Stimulated activated CD8-positive, alpha-beta memory T cell treated with anti-CD3 and anti-CD28 coated beads, Interleukin-7, amount 100 ng/mL, for 1 hour (primary cell): ENCODE measurements at places on chromosomes 4 and X.

DNA sequence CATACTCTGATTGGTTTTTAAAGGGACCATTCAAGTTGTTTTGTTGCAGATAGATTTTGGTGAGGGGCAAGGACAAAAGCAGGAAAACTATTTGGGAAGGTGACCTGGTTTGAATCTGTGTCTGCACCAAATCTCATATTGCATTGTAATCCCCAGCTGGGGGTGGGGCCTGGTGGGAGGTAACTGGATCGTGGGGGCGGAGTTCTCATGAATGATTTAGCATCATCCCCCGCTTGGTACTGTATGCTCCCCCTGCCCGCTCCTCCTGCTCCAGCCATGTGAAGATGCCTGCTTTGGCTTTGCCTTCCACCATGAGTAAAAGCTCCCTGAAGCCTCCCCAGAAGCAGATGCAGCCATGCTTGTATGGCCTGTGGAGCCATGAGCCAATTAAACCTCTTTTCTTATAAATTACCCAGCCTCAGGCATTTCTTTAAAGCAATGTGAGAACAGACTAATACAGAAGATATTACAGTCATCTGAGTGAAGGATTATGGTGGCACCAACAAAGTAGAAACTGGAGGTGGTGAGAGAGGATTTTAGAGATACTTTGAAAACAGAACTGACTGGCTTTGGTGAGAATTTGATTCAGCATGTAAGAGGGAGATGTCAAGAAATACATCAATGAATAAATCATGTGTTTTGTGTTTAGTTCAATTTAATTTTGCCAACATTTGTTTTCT is 14.4 kb downstream of the IL21 start:
- no peak for DNase-seq

DNA sequence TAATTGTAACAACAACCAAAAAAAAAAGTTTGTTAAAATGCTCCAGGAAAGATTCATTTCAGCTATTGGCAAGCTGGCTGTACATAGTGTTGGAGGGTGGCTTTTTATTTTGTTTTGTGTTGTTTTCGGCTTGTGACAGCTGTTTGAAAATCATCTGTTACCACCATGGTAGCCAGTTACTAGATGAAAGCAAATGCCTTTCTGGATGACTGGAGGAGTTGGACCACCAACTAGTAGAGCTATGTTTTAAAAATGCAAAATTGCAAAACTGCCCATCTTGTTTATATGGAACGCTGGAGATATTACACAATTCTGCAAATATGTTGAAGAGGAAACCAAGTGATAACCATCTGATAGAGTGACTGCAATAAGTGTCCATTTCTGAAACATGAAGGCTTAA is 53.2 kb upstream of the TNIP3 start:
- no peak for DNase-seq

DNA sequence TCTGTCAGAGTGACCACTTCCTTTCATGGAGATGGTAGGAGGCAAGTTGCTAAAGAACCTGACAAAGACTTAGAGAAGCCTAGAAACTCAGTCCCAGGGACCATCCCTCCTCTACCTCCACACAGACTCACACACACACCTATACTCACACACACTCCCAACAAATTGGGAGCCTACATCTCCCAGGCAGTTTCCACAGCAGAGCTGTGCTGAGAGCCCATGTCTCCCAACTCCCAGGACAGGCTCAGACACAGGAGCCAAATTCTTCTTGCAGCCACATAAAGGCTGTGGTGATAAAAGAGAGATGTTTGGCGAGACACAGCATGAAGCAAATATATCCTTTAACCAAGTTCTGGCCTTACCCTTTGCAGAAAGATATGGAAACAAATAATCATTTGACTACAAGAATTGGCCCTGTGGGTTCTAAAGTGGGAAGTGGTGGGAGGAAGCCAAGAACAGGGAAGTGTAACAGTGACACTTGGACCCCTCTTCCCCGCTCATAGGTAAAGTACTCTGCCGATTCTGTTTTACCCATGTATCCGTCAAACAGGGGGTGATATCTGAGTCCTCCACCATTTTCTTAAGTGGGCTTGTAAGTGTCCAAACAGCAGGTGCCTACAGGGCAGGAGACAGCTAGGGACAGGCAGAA is 11.0 kb upstream of the IDS start:
- no peak for DNase-seq

DNA sequence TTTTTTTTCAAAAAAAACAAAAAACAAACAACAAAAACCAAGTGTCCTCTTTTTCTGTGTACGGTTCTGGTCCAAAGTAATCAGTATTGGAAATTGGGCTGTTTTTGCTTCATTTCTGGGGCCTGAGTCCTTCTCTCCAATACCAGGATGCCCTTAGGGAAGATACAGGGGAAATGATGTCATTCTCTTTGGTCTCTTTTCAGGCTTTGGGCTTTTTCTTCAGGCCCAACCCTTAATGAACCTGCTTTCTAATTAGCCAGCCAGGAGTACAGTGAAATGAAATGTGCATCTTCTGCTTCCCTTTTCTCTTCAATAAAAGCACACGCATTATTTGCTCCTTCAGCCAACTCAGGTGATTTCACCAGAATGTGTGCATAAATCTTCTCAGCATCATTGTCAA is 52.6 kb upstream of the RBPJ start:
- no peak for DNase-seq

- DNase-seq = no peak
Measured at GRCh38 chr4:100083289-100083688, 107.0 kb downstream of the DDIT4L start.

DNA sequence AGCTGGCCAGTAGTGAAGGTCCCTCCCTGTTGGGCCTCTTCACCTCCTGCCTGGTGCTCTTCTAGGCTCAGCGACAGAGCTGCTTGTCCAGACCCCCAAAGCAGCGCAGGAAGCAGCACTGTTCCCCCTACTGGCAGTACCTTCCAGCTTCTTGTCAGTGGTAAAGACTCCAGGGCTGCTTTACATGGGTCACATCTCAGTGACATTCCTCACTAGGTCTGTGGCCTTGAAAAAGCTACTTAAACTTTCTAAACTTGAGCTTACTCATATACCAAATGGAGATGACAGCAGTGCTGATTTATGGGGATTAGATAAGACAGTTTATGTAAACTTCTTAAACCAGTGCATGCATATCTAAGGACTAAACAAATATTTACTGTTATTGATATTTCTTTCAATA is 117.3 kb downstream of the FAT4 start:
- DNase-seq = no peak

- no peak for DNase-seq
Measured at GRCh38 chr4:4481399-4481994, 60.4 kb downstream of the STX18 start.

DNA sequence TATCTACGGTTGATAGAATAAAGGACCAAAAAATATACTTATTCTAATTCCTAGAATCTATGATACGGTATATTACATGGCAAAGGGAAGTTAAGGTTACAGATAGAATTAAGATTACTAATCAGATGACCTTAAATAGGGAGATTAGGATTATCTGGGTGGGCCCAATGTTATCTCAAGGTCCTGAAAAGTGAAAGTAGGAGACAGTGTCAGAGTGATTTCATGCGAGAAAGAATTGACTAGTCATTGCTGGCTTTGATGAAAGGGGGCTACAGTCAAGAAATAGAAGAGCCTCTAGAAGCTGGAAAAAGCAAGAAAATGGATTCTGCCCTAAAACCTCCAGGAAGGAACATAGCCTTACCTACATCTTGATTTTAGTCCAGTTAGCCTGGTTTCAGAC is 176.9 kb upstream of the PPP1R2C start:
- DNase-seq = no peak

GRCh38 chr4:113051361-113051760 is 1.9 kb downstream of the ANK2 start:
- DNase-seq = no peak

GRCh38 chrX:118272242-118272641 is 73.7 kb upstream of the WDR44 start:
- no peak for DNase-seq

DNA sequence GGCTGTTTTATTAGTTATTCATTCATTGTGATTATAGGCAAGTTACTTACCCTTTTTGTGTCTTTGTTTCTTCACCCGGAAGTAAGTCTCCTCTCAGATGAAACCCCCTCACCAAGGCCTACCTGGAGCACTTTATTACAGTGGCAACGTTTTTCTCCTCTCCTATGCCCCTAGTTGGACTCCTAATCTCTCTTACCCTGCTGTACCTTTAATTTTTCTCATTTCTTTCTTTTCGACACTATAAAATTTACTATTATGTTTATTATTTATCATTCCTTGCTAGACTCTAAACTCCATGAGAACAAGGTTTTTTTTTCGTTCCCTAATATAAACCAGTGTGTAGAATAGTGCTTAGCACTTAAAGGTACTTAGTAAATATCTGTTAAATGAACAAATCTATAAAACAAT is 17.5 kb downstream of the STAP1 start:
- no peak for DNase-seq

DNA sequence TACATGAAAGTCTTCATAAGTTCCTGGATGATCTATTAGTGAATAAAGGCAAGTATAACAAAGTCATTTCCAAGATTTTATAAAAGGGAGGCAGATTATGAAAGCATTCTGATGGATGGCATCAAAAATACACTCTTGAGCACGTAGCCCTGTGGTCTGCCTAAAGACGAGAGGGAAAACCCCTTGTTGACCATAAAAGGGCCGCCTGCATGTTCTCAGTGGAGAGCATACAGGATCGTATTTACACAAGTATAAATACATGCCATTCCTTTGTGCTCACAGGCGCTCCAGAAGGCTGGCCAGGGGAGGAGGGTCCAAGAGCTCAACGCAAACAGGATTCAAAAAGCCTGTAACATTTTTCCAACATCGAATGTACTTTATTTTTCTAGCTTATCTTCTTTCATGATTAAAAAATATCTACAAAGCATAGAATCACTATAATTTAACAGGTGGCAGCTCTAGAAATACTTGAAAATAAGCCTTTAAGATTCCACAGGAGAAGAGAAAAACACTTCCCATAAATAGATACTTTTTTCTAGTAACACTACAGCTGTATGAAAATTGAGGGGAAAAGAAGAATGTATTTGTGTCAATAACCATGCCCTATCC is 29.6 kb downstream of the PDGFC start:
- no peak for DNase-seq

DNA sequence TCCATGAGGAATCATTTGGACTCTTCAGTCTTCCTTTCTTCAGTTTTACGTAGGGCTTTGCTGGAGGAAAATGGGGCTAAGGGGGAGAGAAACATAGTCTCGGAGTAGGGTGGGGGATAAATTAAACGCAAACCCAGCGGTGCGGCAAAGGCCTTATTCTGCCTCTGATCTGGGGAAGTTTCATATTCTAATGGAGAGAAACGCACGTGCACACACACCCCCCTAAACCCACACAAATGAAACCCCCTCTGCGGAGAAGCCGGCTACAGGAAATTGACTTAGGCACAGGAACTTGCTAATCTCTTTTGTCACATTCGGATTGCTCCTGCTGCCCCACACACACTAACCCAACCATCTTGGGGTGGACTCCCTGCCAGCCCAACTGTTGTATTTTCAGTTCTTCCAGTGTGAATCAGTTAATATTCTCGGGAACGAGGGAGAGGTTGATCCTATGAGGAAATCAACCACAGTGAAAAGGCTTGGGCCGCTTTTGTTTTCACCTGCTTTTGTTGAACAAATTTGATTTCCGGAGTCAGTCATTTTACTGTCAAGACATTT is at the start of gene RHOH:
Gene RHOH (plus strand): TSS at position 308 of the 558 bp plus-strand sequence. CDS start 46,356 bp downstream, outside the sequence.
- DNase-seq = no peak

DNA sequence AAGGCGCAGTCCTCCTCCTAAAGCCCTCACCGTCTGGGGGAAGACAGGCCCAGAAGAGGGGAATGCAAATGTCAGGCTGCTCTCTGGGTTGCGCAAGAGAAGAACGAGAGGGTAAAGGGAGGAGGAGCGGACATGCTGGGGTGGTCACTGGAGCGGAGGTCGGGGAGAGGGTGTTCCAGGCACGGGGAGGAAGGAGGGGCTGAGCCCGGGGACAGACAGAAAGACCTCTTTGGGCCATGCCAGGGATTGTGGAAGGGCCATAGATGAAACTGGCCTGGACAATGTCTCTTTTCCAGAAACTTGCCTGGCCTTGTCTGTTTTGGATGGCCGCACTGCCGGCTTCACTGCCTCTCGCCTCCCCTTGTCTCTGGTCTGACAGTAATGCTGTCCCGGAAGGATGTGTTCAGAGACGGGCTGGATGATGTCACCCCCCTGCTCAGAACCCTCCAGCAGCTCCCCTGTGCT is 121.0 kb downstream of the SORCS2 start:
- no peak for DNase-seq

- no peak for DNase-seq
Measured at GRCh38 chrX:129092242-129092641, 431.0 kb downstream of the SMARCA1 start.

DNA sequence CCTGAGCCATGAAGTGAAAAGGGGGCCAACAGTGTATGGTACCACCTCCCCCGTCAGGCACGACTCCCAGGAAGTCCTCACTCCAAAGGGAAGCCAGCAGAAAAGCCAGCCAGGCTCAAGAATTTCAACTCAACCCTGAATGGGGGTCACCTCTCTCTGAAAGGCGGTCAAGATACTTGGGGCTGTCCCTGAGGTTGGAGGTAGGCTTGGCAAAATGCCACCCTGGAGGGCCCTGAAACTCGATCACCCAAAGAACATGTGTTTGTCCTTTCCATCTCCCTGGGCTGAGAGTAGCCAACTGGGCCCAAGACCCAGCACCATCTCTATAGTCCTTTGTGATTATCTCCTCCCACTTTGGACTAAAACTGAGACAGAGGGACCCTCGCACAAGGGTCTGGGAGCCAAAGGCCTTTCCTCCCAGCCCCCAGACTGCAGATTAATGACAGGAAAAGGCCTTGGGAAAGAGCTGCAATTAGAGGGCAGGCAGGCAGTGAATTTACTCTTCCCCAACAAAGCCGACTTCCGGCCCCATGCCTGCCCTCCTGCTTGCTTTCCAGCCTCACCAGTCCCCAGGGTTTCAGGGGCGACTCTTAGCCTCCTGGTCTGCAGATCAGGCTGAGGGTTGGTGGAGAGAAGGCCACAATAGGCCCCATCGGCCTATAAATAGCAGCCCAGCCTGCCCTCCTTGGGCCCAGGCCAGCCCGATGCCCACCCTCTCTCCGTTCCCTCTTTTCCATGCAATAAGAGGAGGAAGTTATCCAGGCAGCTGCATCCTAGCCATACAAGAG is 5.6 kb downstream of the SASH3 start:
- no peak for DNase-seq

GRCh38 chr4:166144607-166145006 is 271.6 kb downstream of the TLL1 start:
- DNase-seq = no peak

- DNase-seq = no peak
Measured at GRCh38 chrX:154748712-154749339, 2.1 kb downstream of the GAB3 start.

DNA sequence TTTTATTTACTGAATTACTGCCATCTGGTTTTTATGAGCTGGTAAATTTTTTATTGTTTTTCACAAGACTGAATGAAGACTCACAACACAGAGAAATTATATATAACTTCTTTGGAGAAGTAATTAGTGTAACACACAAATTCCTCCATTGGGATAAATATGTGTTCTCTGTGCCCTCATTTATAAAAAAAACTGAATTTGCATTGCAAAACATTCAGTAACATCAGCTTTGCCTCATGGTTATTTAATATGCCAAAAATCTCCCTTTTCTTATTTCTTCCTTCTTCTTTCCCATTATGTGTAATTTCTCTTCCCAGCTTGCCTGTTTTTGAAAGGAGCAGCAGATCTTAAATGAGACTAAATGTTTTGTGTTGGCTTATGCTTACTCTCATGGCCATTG is 18.5 kb downstream of the CASP6 start:
- no peak for DNase-seq

- DNase-seq = no peak
Measured at GRCh38 chr4:859496-859895, 33.6 kb upstream of the CPLX1 start.
